ENCODE measurements at places on chromosomes 5 and 9. TPM values are rescaled to one million over a fixed set of nuclear protein-coding genes. Genes with fewer than 3 reads are reported as not detected.

Gene PDGFRB
- total RNA-seq: under 0.01 TPM

Gene SLC4A9
- 0.07 TPM for total RNA-seq

Gene OBP2B
- not detected for total RNA-seq

Gene SLIT3
- 1.4 TPM for total RNA-seq

Gene C5orf52
- total RNA-seq: not detected

Gene DNAH5
- total RNA-seq: 0.50 TPM

Gene MYMK
- not detected for total RNA-seq

Gene S1PR3
- 1.2 TPM for total RNA-seq

Gene PSD2
- under 0.01 TPM for total RNA-seq

Gene PCDHGC5
- total RNA-seq: 1.1 TPM

Gene ANKRD18B
- total RNA-seq: 8.0 TPM

Gene PLPP7
- total RNA-seq: not detected

Gene DRD1
- total RNA-seq: not detected

Gene HMMR
- total RNA-seq: 0.34 TPM

Gene RGMB
- total RNA-seq: 18.0 TPM

Gene BTNL3
- not detected for total RNA-seq

Gene FOXD1
- 13.0 TPM for total RNA-seq

All from nasal cavity respiratory epithelium epithelial cell of viscerocranial mucosa (primary cell).